ENCODE measurements at places on chromosomes 2 and 18.

- DNase-seq: no peak
Measured at GRCh38 chr2:219538956-219539788, 4.4 kb downstream of the CHPF start.

- DNase-seq: no peak
Measured at GRCh38 chr2:129698593-129698992, 280.9 kb upstream of the RAB6C start.

DNA sequence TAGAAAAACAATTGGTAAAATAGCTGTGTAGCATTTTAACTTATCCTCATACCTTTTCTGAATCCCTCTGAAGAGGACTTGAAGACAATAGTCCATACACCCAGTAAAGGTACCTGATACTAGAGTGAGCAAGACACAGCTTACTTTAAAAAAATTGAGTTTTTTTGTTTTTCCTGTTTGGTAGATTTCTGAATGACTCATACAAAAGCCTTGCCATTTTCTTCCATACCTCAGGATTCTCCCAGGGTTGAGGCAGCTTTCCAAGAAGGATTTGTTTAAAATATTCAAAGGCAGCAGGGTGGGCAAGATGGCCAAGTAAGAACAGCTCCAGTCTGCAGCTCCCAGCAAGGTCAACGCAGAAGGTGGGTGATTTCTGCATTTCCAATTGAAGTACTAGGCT, 551.0 kb upstream of the LRATD1 start:
- no peak for DNase-seq

- DNase-seq: no peak
Measured at GRCh38 chr2:181231151-181231550, 226.0 kb upstream of the ITGA4 start.

DNA sequence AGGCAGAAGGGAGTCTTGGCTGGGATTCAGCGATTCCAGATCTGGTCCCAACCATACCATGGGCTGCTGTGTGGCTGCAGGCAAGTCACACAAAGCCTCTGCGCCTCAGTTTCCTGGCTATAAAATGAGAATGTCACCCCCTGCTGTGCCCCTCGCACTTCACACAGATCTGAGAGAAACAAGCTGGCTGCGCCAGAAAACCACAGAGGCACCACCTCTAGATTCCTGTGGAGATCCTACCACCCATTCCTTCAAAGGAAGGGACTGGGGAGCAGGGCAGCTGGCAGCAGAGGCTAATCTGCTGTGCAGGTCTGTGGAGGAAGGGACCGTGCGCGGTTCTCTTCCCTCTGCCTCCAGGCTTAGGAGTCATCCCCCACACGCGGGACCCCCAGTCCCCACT, 19.8 kb downstream of the NEURL3 start:
- DNase-seq: no peak

- no peak for DNase-seq
Measured at GRCh38 chr2:40418614-40419363, 33.1 kb downstream of the SLC8A1 start.

DNA sequence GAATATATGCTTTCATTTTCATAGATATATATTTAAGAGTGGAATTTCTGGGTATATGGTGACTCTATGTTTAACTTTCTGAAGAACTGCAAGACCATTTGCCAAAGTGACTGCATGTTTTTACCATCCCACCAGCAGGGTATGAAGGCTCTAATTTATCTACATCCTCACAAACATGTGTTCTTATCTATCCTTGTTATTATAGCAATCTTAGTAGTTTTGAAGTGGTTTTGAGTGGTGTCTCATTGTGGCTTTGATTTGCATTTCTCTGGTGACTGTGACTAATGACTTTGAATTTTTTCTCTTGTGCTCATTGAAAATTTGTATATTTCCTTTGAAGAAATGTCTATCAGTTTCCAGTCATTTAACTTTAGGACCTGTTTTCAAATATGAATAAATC, 310.2 kb upstream of the NRP2 start:
- DNase-seq: no peak

DNA sequence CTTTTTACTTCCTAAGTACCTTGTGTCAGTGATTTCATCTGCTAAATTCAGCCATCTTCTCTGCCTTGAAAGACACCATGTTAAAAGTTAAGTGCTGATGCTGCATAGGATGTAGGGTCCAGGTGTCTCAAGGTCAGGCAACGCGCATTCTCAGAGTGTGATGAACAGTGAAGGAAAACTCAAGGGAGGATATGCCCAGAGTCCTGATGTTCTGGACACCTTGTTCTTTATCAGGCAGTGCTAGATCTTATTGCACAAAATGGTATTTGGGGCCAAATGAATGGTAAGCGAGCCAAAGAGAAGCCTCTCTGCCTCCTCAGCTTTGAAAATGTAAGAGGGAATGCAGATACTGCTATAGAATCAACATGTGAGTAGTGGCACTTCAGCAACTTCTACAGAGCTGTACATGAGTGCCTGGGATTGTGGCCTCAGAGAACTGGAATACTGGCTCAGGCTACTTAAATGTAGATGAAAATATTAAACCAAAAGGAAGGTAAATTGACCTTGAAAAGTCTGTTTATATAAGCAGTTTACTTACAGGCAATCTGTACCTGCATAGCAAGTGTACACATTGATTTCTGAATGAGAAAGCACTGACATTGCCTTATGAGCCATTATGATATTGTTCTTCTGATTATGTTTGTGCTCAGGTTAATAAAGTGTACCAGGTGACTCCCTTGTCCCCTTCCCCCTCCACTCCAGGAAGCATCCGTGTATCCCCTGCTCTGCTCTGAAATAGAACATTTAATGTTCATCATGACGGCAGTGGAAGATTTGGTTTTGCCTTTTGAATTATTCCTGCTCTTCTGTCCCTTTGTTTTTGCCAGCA, 86.7 kb upstream of the RANBP2 start:
- DNase-seq: no peak

- DNase-seq: no peak
Measured at GRCh38 chr2:197426723-197427603, 7.9 kb downstream of the SF3B1 start.

GRCh38 chr2:28747714-28748113, 3.9 kb upstream of the PPP1CB start:
- DNase-seq: no peak

- DNase-seq: no peak
Measured at GRCh38 chr2:31241625-31242270, 7.8 kb downstream of the EHD3 start.

GRCh38 chr2:212197776-212198175, 340.8 kb downstream of the ERBB4 start:
- no peak for DNase-seq

DNA sequence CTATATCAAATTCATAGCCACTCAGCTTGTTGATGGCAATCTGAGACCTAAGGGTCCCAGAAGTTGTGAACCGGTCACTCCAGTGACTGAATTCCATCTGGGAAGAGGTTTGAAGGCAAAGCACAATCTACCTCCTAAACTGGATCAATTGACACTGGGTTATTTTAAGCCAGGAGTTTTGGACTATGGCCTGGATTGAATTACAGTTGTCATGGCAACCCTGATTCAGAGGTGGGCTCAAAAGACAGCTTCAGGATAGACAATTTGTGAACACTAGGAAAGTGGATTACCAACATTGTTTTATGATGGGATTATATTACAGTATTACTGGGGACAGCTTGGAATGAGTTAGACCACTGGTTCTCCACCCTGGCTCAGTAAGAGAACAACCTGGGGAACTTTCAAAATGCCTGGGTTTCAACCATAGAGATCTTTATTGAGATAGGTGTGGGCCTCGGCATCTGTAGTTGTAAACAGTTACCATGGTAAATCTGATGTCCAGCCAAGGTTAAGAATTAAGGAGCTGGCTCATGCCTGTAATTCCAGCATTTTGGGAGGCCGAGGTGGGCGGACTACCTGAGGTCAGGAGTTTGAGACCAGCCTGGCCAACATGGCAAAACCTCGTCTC, 58.8 kb downstream of the MFSD6 start:
- no peak for DNase-seq

DNA sequence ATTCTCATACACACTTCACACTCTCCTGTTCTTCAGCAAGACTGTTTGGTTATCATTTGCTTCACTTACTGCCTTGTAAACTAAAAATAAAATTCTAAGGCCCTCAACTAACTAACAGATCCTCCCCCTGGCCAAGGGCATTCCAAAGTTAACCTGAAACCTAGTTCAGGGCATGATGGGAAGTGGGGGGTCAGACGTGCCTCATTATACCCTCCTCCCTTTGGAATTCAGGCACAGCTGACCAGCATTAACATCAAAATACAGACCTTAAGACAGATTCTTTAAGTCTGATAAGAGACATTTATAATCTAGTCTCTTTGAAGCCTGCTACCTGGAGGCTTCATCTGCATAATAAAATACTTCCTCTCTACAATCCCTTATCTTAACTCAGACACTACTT, 221.0 kb downstream of the NOL4 start:
- DNase-seq: no peak

GRCh38 chr2:168087401-168087800, 160.0 kb downstream of the STK39 start:
- DNase-seq: no peak

- peak; percentile 73 for DNase-seq
Measured at GRCh38 chr2:113876503-113877387, 13.1 kb upstream of the ACTR3 start.

- no peak for DNase-seq
Measured at GRCh38 chr2:8457092-8457481, 224.8 kb upstream of the ID2 start.

- no peak for DNase-seq
Measured at GRCh38 chr2:240972201-240972600, 26.2 kb upstream of the SNED1 start.

DNA sequence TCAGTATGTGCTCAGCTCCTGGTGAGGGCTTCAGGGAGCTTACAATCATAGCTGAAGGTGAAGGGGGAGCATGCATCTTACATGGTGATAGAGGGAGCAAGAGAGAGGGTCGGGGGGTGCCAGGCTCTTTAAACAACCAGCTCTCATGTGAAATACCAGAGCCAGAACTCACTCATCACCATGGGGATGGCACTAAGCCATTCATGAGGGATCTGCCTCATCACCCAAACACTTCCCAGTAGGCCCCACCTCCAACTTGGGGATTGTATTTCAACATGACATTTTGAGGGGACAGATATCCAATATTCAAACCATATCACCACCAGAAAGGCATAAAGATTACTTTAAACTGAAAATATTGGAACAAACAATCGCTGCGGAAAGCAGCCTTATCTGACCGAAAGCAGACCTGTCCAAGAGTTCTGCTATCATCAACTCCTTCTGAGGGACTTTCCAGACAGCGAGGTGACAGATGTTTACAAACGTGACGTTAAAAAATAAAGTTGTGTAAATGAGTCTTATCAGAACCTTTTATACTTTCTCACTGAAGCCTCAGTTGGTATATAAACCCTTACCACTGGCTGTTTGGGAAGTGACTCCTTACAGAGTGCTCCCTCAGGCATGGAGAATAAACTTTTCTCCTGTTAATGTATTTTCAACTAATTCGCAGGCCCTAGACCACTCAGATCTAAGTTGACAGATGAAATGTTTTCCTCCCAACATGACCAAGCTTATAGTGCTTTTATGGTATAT, 35.5 kb upstream of the PTH2R start:
- no peak for DNase-seq

DNA sequence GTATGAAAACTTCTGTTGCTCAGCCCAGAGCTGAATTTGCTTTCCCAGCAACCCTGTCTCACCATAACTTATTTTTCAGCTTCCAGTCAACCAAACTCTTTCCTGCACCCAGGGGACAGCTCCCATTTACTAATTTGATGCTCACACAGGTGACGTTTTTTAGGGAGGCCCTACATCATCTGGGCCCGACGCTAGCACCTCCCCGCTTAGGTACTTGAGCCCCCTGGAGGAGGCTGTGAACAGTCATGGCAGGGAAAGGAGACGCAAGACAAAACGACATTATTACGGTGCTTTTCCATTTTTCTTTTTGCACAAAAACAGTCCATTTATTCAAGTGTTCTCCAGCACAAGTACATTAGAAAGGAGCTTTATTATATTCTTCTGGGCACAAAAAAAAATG, 59.2 kb upstream of the POMC start:
- no peak for DNase-seq

DNA sequence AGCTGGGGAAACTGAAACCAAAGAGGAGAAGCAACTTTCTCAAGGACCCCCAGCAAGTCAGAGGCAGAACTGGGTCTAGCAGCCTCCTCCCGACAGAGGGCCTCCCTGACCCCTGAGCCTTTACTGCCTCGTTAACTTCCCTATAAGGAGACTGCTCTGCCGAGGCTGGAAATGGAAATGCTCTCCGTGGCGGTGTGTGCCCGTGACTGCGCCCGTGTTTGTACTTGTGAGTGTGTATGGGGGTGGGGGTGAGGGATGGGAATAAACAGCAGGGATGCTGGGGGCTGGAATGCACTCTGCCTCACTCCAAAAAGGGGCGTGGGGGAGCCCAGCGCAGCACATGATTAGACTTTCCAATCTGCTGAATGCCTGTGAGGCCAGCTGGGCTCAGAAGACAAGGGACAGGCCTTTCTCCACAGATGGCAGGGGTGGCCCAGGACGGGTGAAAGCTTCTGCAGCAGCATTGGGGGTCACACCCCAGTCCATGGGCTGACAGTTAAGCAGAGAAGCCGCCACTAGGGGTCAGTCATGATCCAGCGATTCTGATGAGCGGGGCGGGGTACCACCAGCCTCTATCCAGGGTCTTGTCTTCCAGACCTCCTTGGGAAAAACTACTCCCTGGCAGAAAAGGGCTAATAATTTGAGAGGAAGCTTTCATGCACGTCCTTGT, 26.8 kb downstream of the MPHOSPH10 start:
- DNase-seq: peak; percentile 32

- no peak for DNase-seq
Measured at GRCh38 chr18:10020171-10020570, 106.4 kb downstream of the VAPA start.

DNA sequence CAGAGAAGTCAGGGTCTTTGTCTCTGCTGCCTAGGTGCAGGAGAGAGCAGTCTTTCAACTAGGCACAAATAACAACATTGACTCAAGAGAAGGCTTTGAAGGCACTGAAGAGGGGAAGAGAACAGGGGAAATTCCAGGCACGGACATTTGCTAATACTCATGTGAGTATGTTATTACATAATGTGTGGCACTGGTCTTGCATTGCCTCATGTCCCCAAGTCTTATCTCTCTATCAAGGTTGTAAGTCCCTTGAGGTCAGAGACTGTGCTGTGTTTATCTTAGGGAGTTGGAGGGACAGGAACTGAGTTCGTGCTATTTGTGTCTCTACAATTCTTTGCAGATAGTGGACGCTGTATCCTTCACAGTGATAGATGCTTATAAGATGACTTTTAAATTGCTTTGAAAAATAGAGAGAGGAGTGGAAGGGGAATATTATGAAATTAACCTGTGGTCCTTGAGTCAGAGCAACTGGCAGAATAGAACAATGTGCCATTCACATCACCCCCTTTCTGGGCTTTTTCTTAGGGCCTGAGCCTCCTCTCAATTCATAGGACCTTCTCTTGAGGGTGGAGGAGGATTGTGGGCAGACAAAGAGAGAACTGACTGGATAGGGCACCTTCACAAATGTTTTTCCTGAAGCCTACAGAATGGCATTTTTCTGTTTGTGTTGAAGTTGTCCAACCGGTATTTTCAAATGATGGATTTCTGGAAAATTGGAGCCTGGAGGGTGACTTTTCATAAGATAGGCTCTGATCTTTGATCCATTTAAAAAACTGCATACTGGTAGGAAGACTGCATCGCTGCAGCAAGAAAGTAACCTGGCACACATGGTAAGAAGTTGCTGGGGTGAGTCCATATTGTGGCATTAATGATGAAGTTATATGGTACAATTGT, 96.6 kb upstream of the CXCR4 start:
- no peak for DNase-seq

- no peak for DNase-seq
Measured at GRCh38 chr2:54499661-54500060, 43.5 kb downstream of the SPTBN1 start.

GRCh38 chr2:6893876-6894482, 16.4 kb downstream of the RSAD2 start:
- DNase-seq: no peak
